ENCODE measurements at places on chromosomes 11 and 22.

DNA sequence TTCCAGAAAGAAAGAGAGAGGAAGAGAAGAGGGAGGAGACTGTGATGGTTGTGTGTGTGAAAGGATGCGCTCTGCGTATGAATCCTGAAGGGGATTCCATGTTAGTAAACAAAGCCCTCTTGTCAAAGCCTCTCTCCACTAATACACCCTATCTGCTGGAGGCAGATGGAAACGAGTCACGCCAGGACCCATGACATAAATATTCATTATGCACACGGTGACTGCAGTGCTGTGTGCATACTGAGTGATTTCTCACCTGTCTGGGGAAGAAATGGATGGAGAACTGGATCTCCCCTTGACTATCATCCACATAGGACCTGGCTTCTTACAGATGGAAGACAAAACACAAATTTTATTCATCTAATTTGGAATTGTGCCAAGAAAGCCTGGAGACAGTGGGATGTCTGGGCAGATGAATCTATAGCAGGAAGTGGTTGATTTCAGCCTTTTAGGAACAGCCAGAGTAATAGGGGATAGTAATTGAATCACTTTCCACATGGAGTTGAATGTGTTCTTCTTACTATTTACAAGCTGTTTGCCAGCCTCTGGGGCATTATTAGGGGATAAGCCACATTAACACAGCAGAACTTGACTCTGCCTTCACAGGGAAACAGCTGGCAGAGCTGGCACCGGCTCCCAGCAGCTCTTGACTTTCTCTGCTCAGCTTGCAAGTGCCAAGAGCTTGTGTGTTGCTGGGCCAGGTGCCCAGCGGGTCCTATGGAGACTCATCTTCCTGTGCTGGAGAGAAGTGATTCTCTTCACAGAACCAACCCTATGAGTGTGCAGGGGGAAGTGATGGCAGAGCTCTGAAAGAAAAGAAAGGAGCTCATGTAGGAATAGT is 9.0 kb downstream of the MTNR1B start:
- peak; percentile 61 for DNase-seq

GRCh38 chr11:45173064-45173463 is 26.6 kb downstream of the PRDM11 start:
- DNase-seq: no peak

- no peak for DNase-seq
These were observed 16.9 kb downstream of the UPB1 start for GRCh38 chr22:24512043-24512442.

GRCh38 chr11:131042041-131042390 is 125.7 kb upstream of the SNX19 start:
- DNase-seq: no peak

DNA sequence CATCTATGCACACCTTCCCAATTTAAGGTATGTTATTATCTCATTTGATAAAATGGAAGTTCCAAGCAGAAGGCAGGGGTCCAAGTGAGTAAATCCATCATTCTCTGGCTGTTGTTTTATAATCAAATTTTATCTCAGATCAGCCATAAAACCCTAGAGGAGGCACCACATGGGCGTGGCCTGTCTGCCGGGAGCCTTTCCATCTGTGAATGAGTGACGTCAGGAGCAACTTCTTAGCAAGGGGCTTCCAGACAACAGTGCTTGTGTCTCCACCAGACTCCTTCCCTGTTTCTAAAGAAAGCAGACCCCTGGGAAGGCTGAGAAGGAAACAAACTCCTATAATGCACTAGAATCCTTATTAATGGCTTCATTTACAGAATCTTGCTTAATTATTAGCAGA is 13.5 kb downstream of the SEZ6L start:
- no peak for DNase-seq

DNA sequence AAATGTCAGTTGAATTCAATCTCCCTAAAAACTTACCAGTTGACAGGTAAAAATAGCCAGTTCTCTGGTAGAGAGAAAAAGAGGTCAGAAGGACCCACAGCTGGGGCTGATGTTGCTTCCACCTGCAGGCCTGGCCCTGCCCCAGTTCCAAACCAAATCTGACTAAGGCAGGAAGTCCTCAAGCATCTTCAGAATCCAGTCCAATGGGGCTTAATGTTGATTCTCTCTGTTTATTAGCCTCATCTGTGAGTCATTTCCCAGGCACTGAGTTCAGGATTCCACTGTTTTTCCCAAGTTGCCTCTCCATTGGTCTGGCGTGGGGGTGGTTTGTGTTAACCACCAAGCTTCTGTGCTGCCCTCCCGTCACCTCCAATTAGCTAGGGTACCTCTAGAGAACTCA is 601.8 kb downstream of the INSC start:
- DNase-seq: no peak

- DNase-seq: no peak
These were observed 84.7 kb downstream of the MSANTD4 start for GRCh38 chr11:105937331-105937730.

DNA sequence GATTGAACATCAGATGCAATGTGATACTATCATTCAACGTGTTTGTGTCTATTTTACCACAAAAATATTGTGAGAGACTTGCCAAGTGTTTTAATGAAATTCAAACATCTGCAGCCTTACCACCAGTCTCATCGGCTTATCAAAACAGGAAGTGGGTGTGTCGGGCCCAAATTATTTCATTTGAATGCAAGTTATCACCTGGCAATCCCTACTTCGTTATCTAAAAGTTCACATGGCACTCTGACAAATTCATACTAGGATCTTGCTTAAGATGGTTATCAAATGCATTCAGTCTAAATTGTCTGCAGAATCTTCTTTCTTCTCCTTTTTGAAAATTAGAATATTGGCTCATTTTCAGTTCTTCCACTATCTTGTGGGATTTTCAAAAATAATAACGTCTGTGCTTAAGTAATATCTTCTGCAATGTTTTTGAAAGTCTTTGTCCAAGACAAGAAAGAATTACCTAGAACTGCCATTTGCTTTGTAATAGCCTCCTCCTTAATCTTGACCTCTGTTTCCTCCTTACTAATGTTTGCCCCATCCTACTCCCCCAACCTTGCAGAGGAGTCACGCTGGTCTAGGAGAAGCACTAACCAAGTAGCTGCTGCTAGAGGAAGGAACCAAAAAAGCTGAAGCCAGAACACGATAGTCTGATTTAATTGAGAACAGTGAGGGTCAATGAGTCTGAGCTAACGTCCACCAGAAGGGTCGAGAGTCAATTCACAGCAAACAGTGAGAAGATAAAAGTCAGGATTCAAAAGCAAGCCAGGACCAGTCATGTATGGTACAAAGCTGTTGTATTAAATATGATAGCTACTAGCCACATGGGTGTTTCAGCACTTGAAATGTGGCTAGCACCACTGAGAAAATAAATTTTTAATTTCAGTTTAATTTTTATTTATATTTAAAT is 10.2 kb upstream of the BIRC3 start:
- no peak for DNase-seq

- no peak for DNase-seq
These were observed 28.5 kb upstream of the OAF start for GRCh38 chr11:120182372-120182771.

GRCh38 chr11:69008737-69009440 is 4.2 kb downstream of the MRGPRF start:
- DNase-seq: peak; percentile 60

GRCh38 chr11:27358296-27358695 is 4.7 kb downstream of the CCDC34 start:
- no peak for DNase-seq

DNA sequence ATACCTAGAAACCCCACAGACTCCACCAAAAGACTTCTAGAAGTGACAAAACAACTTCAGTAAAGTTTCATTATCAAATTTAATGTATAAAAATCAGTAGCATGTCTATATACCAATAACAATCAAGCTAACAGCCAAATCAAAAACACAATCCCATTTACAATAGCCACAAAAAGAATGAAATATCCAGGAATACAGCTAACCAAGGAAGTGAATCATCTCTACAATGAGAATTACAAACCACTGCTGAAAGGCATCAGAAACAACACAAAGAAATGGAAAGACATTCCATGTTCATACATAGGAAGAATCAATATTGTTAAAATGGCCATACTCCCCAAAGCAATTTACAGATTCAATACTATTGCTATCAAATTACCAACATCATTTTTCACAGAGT is 46.0 kb downstream of the PRCP start:
- DNase-seq: no peak

- no peak for DNase-seq
These were observed at the start of gene SCT for GRCh38 chr11:626475-627307. SCT (minus strand) TSS chr11:627181; CDS start chr11:627143, 38 bp downstream.

GRCh38 chr22:28670756-28671155 is 8.9 kb downstream of the TTC28 start:
- DNase-seq: no peak

- no peak for DNase-seq
These were observed 73.2 kb upstream of the PRR5 start for GRCh38 chr22:44628835-44629234.
